Gastroesophageal sphincter (tissue), 4 donors: ENCODE measurements at places on chromosomes 5 and 9. TPM values are rescaled to one million over a fixed set of nuclear protein-coding genes. Genes with fewer than 3 reads are reported as not detected.

PCDHAC1 gene
- 0.54 TPM for total RNA-seq

- no peaks in the 10 kb centered on the region for H3K36me3 ChIP-seq
- no peak overlapping the region for H3K27ac ChIP-seq
- ATAC-seq = no peak
- no peaks in the 10 kb centered on the region for H3K27me3 ChIP-seq
- H3K4me1 ChIP-seq = no peaks in the 10 kb centered on the region
Measured at GRCh38 chr5:109225716-109226625, 183.8 kb downstream of the PJA2 start.

LHFPL2 gene
- 38.3 TPM for total RNA-seq

SLC30A5 gene
- total RNA-seq = 48.1 TPM

DNA sequence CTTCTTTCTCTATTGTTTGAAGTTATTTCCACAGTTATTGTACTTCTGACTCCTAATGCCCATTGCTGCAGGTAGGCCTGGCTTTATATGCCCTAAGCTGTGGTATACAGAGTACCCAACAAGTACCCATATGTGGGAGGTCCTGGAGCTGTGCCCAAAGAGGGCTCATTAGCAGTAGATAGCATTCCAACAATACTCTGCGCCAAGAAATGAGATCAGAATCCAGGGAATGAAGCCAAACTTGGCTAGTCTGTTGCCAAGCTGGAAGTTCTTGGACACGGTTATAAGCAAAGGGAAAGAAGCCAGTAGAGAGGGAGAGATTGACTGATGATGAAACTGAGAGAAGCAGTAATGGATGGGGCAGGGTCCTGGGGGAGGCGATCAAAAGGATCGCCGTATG, 29.7 kb upstream of the FAM169A start:
- H3K27ac ChIP-seq = no peak overlapping the region
- H3K4me1 ChIP-seq = no peaks in the 10 kb centered on the region
- no peaks in the 10 kb centered on the region for H3K36me3 ChIP-seq

DIRAS2 gene
- total RNA-seq = not detected

- no peaks in the 10 kb centered on the region for H3K4me1 ChIP-seq
- peaks cover 3% of the 10 kb centered on the region for H3K36me3 ChIP-seq
- no peak overlapping the region for H3K4me3 ChIP-seq
- H3K27ac ChIP-seq = no peak overlapping the region
Measured at GRCh38 chr5:78221964-78222451, 72.5 kb downstream of the AP3B1 start.

DNA sequence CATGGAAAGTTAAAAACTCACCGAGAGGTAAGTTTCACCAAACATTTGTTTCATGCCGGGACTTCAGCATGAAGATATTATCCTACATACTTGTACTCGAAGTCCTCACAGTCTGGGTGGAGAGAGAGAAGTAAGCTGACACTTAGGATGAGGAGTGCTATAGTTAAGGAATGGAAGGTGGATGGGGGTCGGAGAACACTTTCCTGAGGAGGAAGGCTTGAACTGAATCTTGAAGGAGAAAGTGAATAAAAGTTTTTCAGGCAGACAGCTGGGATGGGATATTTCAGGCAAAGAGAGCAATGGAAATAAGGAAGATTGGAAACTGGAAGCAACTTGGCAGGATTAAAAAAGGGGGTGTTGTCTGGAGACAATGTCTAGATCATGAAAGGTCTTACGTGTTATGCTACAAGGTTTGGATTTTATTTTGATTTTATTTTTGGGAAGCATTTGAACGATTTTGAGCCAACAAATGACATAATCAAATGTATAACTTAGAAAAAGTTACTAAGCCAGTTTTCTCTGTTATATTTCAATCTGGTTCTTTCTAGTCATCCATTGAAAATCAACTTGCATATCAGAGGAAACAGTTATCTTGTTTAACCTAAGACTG, 167.1 kb downstream of the PAM start:
- H3K4me1 ChIP-seq = peaks cover 41% of the 10 kb centered on the region
- ATAC-seq = no peak
- H3K27me3 ChIP-seq = no peaks in the 10 kb centered on the region

DNA sequence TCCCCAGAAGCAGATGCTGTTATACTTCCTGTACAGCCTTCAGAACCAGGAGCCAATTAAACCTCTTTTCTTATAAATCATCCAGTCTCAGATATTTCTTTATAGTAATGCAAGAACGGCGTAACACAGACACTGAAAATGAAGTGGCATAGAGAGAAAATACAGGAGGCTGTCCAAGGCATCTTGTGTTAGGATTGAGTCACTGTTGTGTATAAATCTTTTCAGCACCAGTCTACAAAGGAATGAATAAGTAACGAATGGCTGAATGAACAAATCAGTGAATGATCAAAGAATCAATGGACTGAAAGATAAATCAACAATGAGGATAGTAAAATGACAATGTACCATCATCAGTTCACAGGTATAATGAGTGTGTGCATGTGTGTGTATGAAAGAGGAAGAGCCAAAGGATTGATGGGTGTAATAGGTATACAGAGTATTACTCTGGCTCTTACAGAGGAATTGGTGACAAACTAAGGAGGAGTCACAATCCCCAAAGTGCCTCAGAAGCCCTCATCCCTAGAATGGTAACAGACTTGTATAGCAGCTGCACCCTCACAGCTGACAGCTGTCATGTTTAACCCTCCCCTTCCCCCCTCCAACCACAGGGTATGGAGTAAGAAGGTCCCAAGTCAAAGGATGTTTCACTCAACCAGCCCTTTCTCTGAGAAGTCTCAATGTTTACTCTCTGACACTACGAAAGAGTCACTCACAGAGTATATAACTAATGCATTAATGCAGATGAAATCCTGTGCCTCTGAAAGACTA, 29.8 kb upstream of the MIER3 start:
- H3K27ac ChIP-seq = no peak overlapping the region
- no peak for ATAC-seq
- H3K36me3 ChIP-seq = no peaks in the 10 kb centered on the region

GRCh38 chr9:34072868-34073590, 24.3 kb upstream of the UBAP2 start:
- no peaks in the 10 kb centered on the region for H3K36me3 ChIP-seq
- H3K4me1 ChIP-seq = no peaks in the 10 kb centered on the region
- peak; percentile 87 for ATAC-seq
- H3K27ac ChIP-seq = no peak overlapping the region
- no peaks in the 10 kb centered on the region for H3K27me3 ChIP-seq

DNA sequence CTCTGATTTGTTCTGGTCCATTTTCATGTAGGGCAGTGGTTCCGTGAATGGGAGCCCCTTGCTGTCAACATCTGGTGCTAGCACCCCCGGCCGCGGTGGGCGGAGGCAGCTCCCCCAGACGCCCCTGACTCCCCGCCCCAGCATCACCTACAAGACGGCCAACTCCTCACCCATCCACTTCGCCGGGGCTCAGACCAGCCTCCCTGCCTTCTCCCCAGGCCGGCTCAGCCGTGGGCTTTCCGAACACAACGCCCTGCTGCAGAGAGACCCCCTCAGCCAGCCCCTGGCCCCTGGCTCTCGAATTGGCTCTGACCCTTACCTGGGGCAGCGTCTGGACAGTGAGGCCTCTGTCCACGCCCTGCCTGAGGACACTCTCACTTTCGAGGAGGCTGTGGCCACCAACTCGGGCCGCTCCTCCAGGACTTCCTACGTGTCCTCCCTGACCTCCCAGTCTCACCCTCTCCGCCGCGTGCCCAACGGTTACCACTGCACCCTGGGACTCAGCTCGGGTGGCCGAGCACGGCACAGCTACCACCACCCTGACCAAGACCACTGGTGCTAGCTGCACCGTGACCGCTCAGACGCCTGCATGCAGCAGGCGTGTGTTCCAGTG, 244.0 kb downstream of the CACNA1B start:
- no peak overlapping the region for H3K27ac ChIP-seq
- no peaks in the 10 kb centered on the region for H3K4me1 ChIP-seq
- no peaks in the 10 kb centered on the region for H3K36me3 ChIP-seq
- no peak for ATAC-seq

GPRIN1 gene
- total RNA-seq = 1.1 TPM

PCDHB11 gene
- total RNA-seq = 2.9 TPM

NACC2 gene
- total RNA-seq = 209 TPM

- no peak overlapping the region for H3K4me3 ChIP-seq
- H3K36me3 ChIP-seq = peaks cover 100% of the 10 kb centered on the region
- ATAC-seq = no peak
- peak overlapping the region; percentile 14 for H3K27ac ChIP-seq
- peaks cover 30% of the 10 kb centered on the region for H3K4me1 ChIP-seq
Measured at GRCh38 chr9:99056886-99057664, 47.8 kb upstream of the TGFBR1 start.

- no peak for ATAC-seq
- no peaks in the 10 kb centered on the region for H3K27me3 ChIP-seq
- H3K4me1 ChIP-seq = peaks cover 24% of the 10 kb centered on the region
- no peaks in the 10 kb centered on the region for H3K36me3 ChIP-seq
- H3K27ac ChIP-seq = peak overlapping the region; percentile 20
- no peak overlapping the region for H3K4me3 ChIP-seq
Measured at GRCh38 chr5:142552107-142552506, 133.8 kb downstream of the FGF1 start.

DNA sequence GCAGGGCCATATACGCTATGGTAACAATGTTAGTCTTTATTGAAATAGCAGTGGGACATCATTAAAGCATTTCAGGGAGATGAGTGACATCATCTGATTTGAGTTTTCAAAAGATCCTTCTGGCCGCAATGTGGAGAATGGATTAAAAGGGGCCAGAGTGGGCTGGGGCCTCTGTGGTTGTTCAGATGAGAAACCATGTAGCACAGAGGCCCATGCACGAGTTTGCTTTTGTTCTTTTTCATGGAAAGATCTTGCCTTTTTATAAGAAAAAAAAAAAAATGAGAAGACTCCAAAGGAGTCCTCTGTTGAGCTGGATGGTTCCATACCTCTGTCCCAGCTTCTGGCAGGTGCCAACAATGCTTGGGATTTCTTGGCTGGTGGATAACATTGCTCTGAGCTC, 173.5 kb upstream of the SPRY4 start:
- H3K27me3 ChIP-seq = no peaks in the 10 kb centered on the region
- no peak overlapping the region for H3K4me3 ChIP-seq
- H3K36me3 ChIP-seq = no peaks in the 10 kb centered on the region
- no peak for ATAC-seq
- H3K27ac ChIP-seq = no peak overlapping the region
